ENCODE measurements at places on chromosomes 16 and 17.

DNA sequence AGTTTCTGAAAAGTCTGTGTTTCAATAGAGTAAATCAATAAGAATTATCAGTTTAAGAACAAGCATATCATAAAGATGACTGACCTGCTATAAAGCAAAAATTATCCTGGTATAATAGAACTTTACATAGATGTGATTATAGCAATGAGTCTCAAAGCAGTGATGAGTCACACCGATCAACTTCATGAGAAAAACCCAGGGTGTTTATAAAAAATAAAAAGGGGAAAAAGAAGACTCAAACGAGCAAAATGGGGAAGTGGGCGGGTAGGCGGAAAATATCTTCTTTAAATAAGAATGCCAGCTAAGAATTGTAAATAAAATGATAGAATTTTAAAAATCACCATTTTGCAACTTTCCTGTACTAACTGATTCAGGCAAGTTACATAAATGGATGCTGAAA, 46.8 kb downstream of the BRIP1 start:
- DNase-seq, result no peak

DNA sequence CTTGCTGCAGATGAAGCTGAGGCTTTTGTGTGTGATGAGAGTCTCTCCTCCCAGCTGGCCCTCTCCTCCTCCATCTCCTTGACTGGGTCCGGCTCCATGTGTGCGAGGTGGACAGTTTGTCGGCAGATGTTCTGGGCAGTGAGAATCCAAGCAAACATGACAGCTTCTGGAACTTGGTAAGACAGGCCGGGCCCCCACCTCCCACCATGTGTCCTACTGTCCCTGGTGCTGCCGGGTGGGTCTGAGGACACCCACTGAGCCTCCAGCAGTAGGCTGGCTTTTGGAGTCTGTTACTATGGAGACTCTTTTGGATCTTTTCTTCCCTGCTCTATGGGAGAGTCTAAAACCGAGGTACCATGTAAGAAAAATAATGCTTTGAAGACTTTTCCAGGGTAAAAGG, 12.7 kb downstream of the NUP85 start:
- no peak for DNase-seq

GRCh38 chr17:14302091-14302430, 1.2 kb downstream of the HS3ST3B1 start:
- peak; percentile 35 for DNase-seq

DNA sequence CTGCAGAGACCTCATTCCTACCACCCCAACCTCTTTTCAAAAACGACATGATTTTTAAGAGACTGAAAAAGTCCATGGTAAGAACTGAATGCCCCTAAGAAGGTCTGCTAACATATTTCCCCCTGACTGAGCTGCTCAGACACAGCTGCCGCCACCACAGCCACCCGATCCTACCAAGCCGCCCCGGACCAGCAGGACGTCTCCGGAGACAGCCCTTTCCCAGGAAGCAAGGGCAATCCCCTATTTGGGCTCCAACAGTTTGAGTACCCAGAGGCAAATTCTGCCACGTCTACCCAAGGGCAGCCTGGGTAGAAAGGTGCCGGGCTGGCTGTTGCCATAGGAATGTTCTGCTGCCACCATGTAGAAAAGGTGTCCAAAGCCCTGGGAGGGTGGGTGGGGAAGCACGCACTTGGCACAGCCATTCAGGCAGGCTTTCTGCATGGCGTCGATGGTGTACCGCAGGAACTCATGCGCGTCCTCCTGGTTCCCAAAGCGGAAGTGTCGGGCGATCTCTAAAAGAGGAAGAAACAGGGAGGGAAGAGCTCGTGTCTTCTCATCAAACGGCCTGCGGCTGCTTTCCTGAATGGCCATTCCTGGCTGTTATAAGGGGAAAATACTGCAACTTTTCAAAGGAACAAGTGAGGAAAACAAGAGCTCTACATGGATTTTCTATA, 13.6 kb downstream of the USP36 start:
- no peak for DNase-seq

DNA sequence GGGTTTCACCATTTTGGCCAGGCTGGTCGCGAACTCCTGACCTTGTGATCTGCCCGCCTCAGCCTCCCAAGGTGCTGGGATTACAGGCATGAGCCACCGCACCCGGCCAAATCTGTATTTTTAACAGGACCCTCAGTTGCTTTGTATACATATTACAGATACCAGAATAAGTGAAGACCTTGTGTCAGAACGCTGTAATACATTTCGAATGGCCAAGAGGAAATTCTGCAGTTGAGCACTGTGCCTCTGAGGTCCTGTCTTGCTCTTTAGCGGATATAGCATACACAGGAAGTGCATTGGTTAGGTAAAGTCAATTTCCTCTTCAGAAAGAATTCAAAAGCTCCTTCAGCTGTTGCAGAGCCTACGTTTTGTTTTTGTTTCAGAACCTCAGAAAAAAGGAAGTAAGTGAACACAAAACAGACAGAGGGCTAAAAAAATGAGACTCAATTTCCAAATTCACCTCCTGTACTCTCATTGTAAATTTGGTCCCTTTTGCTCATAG, 15.7 kb downstream of the CRLF3 start:
- DNase-seq, result peak; percentile 56

- DNase-seq, result no peak
These were observed 21.4 kb downstream of the PITPNM3 start for GRCh38 chr17:6534846-6535514.

DNA sequence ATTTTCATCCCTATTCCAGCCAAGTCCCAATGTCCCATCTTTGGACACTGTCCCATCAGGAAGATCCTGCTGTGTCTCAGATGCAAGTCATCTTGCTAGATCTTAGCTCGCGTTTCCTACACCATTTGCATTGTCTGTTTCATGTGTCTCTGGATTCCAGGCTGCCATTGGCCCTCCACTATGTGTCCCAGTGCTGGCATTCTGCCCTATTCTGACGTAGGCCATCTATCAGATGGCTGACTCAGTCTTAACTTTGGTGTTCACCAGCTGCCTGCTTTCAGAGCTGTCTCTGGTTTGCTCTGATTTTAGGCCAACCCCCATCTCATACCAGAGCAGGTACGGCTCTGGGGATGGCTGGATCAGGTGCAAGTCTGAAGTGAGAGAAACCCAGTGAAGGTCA, 300.9 kb upstream of the ASIC2 start:
- DNase-seq, result no peak

DNA sequence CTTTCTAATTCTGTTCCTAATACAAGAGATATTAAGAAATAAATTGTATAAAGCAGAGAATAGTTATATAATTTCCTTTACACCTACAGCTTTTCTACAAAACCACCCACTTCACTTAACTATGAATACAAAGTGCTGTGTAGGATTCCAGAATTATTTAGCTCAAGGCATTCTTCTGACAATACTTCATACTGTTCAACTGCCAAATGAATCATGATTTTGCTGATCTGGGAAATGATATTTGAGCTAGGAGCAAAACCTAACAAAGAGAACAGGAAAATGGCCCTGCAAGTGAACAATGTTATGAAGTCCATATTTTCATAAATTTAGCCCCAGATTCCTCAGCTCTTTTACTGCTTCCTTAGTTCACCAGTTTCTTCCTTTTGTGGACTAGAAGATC, 12.9 kb downstream of the BBS2 start:
- no peak for DNase-seq

DNA sequence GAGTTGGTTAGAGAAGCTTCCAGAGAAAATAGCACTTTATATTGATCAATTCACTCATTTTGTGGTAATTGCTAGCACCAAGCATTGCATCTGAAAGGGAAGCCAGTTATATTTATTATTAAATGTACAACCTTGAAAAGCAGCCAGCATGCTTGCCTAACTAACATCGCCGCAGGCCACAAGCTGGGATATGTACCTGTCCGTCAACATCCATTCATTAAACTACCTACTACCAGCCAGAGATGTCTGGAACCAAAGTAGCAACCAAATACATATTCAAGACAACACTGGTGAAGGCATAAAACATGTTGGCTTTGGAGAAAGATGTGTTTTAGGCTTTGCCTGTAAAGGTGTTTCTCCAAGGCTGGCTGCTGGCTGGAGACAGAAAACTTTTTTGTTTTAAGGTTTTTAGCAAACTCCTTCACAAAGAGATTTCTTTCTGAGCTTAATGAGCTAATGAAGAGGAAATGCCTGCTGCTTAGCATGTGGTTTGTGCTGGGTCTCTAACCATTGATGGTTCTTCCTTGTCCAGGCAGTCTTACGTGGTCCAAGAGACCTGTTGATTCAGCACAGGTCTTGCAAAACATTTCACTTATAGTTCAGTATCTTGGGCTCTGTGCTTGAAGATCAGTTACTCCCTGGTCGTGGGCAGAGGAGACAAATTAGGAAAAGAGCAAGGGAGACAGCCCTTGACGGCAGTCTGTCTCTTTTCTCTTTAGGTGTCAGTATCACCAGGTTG, 3.1 kb downstream of the ITPRIPL2 start:
- no peak for DNase-seq

DNA sequence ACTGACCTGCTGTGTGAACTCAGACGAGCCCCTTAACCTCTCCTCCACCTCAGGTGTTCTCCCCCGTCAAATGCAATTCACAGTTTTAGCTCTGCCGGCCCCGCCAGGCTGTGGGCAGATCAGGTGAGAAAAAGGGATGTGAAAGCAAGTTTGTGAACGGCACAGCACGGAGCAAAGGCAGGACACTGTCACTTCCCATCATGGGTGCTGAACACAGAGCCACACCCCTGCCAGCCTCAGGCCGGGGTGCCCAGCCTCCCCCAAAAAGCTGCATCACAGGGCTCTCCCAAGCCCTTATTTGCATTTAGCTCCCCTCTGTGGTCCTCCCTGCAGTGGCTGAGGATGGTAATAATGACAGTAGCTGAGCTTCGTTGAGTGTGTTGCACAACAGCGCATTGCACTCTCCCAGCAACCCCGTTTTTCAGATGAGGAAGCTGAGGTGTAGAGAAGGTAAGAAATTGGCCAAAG, 88.8 kb upstream of the TNRC6C start:
- no peak for DNase-seq

GRCh38 chr17:71987634-71988033, 133.2 kb upstream of the SOX9 start:
- DNase-seq, result no peak

- DNase-seq, result no peak
These were observed 64.1 kb downstream of the TIMM22 start for GRCh38 chr17:1060991-1061390.

GRCh38 chr16:88927010-88927409, 50.0 kb downstream of the CBFA2T3 start:
- DNase-seq, result peak; percentile 42

- DNase-seq, result peak; percentile 4
These were observed 908 bp downstream of the COG4 start for GRCh38 chr16:70522216-70523075.

DNA sequence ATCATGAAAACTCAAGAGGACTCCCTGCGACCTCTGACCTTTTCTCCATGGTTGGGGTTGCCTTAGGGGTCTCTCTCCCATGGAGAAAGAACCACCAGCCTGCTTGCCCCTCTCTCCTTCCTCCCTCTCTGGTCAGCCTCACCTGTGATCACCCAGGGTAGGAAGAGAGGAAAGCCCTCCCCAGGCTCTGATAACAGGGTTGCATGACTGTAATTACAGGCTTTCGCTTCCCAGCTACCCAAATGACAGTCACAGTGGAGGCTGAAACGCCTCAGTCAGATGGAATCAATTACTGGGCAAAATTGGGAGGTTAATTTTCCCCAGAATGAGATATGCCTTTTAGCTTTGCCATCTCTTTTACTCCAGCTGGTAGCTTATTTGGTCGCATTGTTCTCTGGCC, 265.8 kb upstream of the SOX9 start:
- no peak for DNase-seq

GRCh38 chr17:66172691-66173223, 19.2 kb downstream of the CEP112 start:
- no peak for DNase-seq

- no peak for DNase-seq
These were observed 292.0 kb upstream of the TNRC6C start for GRCh38 chr17:77666462-77666861.

- DNase-seq, result no peak
These were observed 44.2 kb downstream of the TRIM37 start for GRCh38 chr17:59062509-59062908.

DNA sequence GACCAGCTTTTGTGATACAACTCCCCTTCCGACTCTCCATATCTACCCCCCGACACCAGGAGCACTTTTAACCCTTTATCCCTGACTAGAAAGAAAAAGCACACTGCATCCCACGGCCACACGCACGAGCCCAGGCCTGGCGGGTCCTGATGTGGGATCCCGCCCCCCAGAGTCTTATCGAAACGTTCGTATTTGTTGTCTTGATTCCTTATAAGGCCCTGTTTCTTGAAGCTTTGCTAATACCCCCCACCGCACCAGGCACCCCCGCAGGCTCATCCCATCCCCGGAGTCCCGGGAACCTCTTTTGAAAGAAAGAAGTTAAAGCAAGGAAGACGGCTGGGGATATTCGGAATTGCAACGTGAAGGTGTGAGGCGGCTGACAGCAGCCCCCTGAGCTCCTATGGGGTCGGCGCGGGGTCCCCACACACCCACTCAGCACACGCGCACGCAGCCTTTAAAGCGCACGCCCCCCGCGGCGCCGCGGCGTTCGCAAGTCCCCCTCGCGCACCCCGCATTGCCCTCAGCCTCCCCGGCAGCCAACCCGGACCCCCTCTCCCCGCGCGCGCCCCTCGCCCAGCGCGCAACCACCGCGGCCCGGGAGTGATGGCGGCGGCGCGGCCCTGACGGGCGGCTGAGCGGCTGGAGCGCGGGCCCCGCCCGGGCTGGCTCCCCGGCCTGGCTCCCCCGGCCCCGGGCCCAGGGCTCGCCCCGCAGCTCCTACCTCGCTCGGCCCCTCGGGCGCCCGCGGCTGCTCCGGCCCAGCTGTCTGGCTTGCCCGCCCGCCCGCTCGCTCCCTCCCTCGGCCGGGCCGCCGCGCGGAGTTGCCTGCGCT, 448 bp downstream of the STAT5B start:
- DNase-seq, result no peak

DNA sequence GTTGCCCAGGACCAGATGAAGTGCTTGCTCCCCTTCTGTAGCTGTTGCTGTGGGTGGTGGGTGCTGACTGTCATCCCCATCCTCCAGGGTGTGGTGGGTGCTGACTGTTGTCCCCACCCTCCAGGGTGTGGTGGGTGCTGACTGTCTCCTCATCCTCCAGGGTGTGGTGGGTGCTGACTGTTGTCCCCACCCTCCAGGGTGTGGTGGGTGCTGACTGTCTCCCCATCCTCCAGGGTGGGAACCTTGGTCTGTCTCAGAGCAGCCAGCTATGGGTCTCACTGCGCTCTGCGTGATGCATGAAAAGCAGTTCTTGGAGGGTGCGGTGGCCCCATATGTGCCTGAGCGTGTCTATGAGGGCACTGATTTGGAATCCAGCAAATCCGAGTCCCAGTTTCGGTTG, 163.8 kb downstream of the RPTOR start:
- no peak for DNase-seq

GRCh38 chr17:70736375-70736957, 567.1 kb downstream of the KCNJ2 start:
- DNase-seq, result no peak

DNA sequence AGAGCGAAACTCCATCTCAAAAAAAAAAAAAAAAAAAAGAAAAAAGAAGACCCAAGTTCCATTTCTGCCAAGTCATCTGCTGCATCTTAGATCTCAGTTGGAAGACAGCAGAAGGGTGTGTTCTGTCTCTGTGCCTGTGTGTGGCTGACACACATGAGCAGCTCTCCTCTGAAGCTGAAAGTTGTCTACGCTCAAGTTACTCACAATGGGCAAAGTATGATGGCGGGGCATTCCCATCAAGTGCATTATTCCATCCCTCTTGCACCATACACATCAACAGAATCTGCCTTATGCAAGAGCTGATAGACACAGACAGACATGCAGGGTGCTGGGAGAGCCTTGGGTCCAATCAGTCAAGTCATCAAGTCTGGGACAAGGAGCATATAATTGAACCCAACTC, 402.2 kb downstream of the XYLT1 start:
- DNase-seq, result no peak

Measured in small intestine (tissue), 16 donors.